Activated effector memory CD4-positive, alpha-beta T cell treated with Interleukin-2 at 50 U/mL for 16 hours (primary cell): ENCODE measurements at places on chromosomes 7 and 10.

DNA sequence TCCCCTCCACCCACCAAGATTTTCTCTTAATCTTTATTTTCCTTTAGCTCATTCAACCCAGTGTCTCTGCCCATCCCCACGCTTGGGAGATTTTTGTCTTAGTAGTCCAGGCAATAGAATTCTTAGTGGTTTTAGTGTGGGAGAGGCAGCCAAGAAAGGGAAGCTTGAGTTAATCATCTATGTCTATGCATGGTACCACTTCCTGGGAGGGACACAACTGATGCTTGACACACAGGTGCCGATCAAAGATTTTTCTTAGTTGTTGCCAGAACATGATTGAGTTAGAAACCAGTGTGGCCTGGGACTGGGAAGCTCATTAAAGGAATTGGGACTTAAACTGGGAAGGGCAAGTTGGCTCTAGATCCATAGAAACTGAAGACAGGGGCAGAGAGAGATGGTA lies 3.1 kb downstream of the STRA8 start:
- DNase-seq, result no peak

- DNase-seq, result no peak
These were observed 9.9 kb upstream of the SRRM3 start for GRCh38 chr7:76191783-76192240.

DNA sequence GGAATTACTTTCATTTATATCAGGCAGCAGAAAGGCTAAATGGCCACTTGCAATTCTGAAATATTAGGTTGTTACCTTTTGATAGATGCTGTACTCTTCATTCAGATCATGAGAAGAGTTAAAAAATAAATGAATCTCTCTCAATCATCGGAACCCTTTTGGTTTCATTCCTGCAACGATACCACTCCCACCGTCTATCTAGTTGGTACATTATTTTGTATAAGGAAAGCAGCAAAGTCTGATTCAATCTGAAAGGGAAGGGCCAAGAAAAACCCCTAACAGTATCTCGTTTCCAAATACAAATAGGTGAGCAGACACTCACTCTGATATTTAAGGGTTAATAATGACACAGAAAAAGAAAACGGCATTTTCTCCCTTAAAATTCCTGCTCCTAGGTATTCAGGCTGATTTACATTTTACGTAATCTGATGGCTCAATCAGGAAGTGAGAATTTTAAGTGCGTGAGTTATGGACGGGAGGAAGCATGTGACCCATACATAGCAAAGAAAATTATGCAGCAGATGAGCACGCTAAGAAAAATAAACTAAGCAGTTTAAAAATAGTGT lies 209.4 kb upstream of the KLF14 start:
- no peak for DNase-seq

- no peak for DNase-seq
These were observed 12.4 kb downstream of the RBM33 start for GRCh38 chr7:155656891-155657290.

DNA sequence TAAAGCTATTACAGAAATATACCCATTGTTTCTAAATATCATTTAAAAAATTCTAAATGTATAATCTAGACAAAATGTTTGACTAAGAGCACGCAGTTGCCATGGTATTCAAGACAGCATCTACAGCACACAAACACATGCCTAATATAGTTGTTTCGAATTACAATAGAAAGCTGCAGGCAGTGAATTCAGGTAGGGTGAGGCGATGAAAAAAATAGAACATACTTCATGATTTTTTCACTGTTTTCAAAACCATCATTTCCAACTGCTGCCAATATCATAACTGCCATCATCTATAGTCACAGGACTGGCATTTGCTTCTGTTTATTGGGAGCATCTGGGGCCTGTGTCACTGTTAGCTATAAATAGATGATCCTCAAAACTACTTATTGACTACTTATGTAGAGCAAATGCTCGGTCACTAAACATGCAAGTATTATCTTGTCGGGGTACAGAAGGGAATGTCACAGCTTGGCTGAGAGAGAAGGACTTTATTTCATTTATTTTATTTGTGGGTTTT lies 34.4 kb upstream of the OTUD1 start:
- DNase-seq, result no peak

GRCh38 chr7:76231071-76231470 lies 29.4 kb downstream of the SRRM3 start:
- DNase-seq, result no peak

DNA sequence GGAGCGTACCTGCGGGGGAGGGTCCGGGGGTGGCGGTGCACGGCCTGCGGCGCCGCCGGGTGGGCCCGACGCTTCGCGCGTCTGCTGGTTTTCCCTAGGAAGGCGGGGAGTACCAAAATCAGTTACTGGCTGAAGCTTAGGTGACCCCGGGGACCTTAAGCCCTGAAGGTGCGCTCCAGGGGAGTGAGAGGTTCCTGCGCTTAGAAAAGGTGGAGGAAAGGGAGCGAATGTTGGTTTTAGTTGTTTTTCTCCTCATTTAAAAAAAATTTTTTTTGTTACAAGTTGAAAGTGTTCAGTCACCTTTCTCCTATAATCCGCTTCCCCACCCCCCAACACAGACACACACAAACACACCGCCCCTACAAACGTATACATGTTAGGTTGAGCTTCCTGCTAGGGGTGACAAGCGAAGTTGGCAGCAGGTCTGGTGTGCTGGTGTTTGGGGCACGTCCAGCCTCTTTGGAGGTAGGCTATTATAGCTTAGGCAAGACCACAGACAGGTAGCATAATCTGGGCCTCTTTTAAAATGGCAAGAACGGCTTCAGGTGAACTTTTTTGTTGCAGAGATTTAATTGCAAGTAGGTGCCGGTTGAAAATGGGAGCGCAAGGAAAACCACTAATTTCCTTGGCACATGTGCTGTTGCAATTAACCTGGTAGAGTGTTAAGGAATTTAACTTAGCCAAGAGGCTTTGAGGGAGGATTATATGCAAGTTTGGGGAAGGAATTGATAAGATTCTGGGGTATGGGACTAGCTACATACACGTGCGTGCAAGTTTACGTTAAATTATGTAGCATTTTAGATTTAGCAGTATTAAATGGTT lies 945 bp downstream of the ADD3 start:
- peak; percentile 29 for DNase-seq

DNA sequence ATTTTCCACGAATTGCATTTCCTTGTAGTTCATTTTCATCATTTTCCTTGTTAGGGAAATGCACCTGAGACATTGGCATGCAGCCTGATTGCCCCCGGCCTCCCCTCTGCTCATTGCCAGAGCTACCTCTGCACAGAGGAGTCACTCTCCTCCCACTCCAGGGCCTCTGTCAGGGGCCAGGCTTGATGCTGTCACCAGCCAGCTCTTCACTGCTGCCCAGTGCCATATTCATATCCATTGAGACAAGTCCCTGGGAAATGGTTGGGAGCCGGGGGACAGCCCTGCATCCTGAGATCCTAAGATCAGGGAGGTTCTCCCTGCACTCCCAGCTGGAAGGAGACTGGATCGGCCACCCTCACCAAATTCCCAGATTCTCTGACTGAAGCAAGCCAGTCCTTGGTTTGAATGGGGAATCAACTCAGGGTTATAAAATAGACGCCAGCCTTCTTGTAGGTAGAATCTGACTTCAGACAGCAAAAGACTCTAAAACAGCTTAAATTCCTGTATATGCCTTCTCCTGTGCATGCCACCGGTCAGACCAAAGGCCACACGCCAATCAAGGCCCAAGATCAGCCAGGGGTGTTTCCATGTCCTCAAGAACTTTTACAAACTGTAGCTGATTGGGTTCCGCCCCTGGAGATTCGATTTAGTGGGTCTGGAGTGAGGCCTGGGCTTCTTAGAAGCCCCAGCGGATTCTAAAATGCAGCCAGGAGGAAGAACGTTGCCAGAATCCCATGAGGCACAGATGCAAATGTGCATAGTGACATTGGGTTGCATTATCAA lies 86.5 kb downstream of the PARP12 start:
- DNase-seq, result no peak

DNA sequence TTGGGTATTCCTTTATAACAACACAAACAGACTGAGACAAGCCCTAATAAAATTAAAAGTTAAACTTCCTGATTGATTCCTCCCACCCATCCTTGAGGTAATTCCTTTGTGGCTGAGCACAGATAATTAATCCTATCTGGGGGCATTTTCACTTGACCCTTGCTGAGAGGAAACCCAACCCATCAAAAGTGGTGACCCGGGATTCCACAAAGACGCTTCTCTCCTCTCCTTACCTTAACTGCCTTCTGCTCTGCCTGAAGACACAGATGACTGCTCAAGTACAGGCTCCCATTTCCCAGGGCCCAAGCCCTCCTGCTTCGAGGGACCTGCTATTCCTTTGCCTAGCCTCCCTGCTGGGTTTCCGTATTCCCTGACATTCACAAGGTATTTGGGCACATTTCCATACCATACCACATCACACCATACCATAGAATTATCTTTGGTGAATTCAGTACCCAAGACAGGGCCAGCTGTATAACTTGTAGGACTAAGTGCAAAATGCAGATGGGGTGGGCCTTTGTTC lies 9.8 kb upstream of the MAPK8 start:
- no peak for DNase-seq

- DNase-seq, result no peak
These were observed 105.6 kb downstream of the CDK6 start for GRCh38 chr7:92730808-92731207.

DNA sequence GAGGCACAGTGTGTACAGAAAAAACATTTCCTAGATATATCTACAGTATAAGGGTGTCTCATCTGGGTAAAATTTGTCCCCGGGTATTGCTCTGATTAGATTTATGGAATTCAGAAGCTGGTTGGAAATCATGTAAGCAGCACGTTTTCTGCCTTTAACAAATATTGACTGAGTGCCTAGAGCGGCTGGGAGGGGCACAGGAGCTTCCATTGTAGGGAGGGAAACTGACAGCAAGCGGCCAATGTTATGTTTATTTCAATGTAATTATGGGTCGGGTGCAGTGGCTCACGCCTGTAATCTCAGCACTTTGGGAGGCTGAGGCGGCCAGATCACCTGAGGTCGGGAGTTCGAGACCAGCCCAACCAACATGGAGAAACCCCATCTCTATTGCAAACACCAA lies 4.4 kb upstream of the RFC2 start:
- DNase-seq, result no peak

- DNase-seq, result no peak
These were observed 653 bp upstream of the ADRB1 start for GRCh38 chr10:114042895-114043531.

DNA sequence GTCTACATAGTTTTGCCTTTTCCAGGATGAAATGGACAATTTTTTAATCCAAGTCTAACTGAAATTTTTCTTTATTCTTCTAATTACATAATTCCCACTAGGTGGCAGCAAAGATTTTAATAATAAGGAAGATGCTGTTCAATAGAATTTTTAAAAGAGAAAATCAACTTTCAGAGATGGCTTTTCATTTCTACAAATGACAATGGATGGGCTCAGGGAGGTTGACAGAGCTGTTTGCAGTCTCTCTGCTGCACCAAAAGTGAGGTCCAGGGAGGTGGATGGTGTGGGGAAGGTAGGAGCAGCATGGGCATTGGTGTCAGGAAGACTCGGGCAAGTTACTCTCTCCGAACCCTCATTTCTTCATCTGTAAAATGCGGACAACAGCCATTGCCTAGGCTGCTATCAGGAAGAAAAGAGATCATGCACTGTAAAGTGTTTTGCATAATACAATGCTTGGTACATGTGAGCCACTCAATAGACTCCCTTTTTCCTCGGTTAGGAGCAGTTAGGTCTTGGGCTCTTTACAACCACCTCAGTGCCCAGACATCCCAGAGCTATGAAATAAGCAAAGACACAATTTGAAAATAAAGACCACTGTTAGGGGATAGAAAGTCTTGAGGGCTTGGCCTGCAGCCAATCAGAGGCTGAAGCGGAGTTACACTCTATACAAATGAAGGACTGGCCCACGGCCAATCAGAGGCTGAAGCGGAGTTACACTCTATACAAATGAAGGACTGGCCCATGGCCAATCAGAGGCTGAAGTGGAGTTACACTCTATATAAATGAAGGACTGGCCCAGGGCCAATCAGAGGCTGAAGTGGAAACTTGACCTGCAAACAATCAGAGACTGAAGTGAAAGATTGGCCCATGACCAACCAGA lies 107.1 kb downstream of the ABLIM1 start:
- DNase-seq, result no peak

DNA sequence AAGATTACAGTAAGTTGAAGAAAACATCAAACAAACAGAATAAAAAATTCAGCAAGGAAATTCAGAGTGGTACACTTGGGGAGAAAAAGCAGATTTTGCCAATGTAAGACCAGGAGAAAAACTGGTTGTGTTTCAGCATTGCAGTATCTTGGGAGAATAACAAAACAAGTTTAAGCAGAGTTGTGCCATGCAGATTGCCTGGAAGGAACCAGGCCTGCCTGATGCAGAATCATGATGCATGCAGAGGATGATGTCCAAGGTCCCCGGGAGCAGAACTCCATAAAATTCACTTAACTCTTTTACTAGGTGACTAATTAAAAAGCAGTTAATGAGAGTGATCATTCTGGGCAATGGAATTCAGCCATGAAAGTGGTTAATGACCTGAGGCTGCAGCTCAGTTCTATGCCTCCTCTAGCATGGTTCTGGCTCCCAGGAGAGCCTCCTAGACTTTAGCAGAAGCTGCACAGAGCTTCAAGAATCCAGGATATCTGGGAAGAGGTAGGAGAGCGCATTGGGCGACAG lies 379.7 kb upstream of the C7orf33 start:
- DNase-seq, result no peak

DNA sequence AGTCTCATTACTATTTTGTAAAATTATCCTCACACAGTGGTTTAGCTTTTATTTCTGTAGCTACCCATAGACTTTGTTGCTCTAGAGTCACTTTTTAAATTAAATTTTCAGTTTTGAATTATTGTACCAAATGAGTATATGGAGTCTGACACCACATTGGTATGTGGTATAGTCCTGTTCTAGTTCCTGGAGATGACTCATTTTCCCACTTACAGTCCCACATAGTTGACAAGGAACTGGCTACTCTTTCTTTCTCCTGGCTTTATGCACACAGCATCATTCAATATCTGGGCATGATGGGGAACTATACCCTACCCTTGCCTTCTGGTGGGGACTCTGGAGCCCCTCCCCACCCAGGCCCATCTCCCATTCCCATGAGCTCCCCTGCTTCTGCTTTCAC lies 92.6 kb upstream of the RAB11FIP2 start:
- no peak for DNase-seq

DNA sequence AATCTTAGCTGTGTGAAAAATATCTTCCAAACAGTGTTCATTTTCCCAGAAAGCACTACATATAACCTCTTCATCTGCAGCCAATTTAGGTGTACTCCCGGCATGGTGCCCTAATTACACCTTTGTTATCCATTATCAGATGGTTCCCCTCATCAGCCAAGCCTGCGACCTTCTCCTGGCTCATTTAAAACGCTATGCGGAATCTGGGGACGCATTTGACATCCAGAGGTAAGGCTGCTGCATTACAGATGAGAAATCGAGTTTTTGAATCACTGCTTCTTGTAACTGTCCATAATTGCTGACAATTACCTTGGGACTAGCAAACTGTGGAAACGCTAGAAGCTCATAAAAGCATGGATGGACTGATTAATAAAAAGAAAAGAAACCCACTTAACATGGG lies 109.5 kb downstream of the PARP12 start:
- DNase-seq, result no peak
